ENCODE measurements at places on chromosomes 7 and 10. TPM values are rescaled to one million over a fixed set of nuclear protein-coding genes. Genes with fewer than 3 reads are reported as not detected.

DNA sequence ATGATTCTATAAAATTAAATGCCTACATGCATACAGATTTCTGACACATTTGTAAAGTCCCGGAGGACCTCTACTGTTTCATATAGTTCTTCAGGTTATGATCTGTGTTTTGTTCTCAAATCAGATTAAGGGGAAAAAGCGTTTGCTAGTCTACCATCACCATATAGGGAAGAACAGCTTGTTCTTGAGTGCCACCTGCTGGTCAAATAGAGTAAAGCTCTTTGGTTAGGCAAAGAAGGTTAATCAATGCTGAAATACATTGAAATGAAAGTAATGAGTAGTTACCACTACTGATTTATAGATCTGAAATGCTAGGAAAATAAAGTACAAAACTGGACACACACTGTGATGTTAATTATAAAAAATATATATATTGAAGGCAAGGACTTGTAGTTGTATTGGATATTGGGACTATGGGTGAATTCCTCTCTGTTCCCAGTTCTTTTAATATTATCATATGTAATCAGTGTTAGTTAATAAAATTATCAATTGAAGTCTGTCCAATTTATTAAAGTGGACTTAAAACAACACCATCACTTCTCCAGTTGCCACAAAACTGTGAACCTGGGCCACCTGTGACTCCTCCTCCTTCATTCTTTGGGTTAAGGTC, 72.6 kb upstream of the PDLIM1 start:
- peak; percentile 68 for DNase-seq

The BICC1 gene
- total RNA-seq: 10.3 TPM

DNA sequence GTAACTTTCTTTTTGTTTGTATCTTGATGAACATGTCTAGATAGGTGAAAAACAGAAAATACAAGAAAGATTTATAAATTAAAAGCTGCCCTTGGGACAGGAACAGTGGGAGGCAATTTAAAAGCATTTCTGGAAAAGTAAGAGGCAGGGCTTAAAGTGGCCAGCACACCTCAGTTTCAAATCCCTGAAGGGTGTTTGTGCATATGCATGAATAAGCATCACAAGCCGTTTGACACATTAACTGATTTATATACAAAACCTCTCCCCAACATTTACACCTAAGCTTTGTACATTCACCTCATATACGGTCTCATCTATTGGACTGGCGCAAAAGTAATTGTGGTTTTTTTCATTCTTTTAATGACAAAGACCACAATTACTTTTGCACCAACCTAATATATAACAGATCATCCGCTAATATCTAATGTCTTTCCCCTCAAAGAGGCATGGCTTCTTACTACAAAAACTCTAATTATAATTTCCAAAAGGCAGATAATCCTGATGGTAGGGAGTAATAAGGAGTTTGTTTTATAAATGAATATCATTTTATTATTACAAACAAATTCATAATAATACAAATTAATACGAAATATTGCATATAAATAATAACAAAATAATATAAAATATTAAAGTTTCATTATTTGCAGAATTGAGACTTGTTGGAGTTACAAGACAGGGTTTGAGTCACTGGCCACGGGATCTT, 48.3 kb downstream of the LRGUK start:
- no peak for DNase-seq

DNA sequence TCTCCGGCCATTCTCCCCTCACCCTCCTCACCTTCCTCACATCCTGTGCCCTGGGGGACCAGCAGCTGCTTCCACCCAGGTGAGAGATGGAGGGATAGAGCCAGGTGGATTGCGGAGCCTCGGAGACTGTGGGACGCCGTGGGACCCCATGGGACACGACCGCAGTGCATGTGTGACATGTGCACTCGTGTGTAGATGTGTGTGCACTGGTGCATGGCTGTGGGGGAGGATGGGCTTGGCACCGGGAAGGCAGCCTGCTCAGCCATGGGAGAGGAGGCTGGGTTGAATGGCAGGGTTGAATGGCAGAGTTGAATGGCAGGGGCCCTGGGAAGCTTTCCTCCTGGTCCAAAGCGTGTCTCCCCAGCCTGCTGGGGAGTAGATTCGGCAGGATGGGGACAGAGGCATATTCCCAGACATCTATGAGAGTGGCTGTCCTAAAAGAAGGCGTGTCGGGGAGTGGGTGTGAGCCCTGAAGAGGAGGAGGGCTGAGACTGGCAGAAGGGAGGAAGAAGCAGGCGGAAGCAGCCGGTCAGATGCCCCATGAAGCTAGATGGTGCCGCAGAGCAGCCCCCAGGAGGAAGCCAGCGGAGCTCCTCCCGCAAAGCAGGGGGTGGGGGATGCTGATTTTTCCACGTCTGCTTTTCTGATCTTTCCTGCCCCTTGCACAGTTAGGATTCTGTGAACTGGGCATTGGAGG, 815 bp downstream of the GIMAP8 start:
- DNase-seq: no peak

The SYT15B gene
- not detected for total RNA-seq

GRCh38 chr10:13518076-13518692, 10.6 kb downstream of the BEND7 start:
- DNase-seq: no peak

The IRF5 gene
- total RNA-seq: 0.26 TPM

The PTF1A gene
- total RNA-seq: not detected

The FGFBP3 gene
- total RNA-seq: 0.42 TPM

GRCh38 chr7:4144811-4145510, 537.1 kb upstream of the FOXK1 start:
- no peak for DNase-seq

GRCh38 chr7:47967123-47967522, 12.3 kb downstream of the HUS1 start:
- no peak for DNase-seq

- no peak for DNase-seq
These were observed 447.3 kb downstream of the KCNMA1 start for GRCh38 chr10:77190291-77190690.

DNA sequence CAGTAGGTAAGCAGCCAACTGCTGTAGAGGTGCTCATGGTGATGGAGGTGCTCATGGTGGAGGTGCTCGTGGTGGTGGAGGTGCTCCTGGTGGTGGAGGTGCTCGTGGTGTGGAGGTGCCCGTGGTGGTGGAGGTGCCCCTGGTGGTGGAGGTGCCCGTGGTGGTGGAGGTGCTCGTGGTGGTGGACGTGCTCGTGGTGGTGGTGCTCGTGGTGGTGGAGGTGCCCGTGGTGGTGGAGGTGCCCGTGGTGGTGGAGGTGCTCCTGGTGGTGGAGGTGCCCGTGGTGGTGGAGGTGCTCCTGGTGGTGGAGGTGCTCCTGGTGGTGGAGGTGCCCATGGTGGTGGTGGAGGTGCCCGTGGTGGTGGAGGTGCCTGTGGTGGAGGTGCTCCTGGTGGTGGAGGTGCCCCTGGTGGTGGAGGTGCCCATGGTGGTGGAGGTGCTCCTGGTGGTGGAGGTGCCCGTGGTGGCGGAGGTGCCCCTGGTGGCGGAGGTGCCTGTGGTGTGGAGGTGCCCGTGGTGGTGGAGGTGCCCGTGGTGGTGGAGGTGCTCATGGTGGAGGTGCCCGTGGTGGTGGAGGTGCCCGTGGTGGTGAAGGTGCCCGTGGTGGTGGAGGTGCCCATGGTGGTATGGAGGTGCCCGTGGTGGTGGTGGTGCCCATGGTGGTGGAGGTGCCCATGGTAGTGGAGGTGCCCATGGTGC, 517.3 kb downstream of the PTPRN2 start:
- DNase-seq: no peak

GRCh38 chr7:149104749-149105148, 14.2 kb upstream of the ZNF786 start:
- DNase-seq: no peak

DNA sequence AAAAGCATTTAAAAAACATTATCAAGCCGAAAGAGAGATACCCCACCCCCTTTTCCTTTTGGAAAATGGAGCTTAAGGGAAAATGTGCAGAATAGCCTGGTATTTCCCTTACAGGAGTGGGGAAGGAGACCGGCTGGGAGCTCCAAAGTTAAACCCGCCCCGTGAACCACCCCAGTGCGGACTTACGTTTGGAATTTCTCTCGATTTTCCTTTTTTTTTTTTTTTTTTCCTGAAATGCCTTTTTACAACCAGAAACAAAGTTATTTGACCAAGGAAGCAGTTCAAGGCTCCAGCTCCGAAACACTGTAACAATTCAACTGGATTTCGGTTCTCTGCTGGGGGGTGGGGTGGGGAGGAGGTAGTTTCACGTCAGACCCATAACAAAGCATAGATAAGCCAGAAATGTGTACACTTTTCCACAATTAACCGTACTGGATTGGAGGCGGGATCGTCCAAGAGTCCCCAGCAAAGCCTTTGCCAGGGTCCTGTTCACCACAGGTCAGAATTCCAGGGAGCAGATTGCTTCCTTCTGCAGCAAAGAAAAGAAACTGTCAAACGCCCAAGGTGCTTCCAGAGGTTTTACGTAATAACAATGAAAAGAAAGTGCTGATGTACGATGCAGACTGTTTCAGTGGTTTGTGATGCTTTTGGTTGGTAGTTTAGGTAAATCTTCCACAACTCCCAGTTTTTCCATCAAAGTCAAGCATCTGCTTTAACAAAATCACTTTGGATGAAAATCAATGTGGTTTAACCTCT, 6.7 kb downstream of the SKIDA1 start:
- DNase-seq: peak; percentile 2

DNA sequence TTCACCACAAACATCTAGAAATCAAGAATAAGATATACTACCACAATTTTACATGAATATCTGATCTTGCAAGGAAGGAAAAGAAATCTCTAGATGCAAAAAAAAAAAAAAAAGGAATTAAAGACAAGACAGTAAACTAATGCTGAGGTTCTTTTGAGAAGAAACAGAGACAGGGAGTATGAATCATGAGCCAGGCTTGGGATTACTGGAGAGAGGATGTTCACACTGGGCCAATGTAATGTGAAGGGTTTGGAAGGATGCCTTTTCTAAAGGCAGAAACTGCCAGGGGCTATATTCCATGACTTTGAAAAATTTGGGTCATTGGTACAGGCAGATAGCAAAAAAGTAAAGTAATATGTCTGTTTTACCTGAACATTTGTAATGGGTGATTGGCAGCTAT, 573.0 kb upstream of the IGFBP3 start:
- DNase-seq: peak; percentile 33

The TPST1 gene
- total RNA-seq: 48.2 TPM

DNA sequence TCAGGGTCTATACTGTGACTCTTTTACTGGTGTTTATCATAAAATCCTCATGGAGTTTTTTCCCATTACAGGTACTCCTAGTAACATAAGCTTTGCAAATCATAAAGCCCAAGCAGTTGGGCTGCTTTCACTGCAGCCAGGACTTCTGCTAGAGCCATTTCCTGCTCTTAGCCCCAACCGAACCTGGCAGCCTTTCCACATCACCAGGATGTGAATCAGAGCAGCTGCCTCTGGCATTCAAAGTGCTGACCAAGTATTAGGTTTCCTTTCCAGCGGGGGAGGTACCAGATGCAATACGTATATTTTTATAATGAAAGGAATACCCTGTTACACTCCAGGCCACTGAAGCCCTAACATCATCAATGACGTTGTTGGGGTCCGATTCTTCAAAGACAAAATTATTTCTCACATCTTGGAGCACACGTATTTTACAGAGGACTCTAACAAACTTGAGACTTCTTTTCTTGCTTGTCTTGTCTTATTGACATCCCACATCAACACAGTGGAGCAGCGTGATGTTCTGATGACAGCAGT, 3.6 kb upstream of the HTR5A start:
- DNase-seq: peak; percentile 99

- DNase-seq: no peak
These were observed 65.5 kb downstream of the FAM53B start for GRCh38 chr10:124678557-124679240.

GRCh38 chr7:148645898-148646297, 52.8 kb upstream of the CUL1 start:
- no peak for DNase-seq

- DNase-seq: no peak
These were observed 18.7 kb downstream of the CLIP2 start for GRCh38 chr7:74307738-74308505.

- no peak for DNase-seq
These were observed 129.3 kb downstream of the FAM107B start for GRCh38 chr10:14645239-14645960.

DNA sequence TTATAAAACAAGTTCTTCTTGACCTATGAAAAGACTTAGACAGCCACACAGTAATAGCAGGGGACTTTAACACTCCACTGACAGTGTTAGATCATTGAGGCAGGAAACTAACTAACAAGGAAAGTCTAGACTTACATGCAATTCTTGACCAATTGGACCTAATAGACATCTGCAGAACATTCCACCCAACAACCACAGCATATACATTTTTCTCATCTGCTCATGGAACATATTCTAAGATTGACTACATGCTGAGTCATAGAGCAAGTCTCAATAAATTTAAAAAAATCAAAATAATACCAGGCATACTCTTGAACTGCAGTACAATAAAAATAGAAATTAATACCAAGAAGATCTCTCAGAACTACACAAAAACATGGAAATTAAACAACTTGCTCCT, 219.5 kb upstream of the HPS1 start:
- DNase-seq: no peak

The SPDYE5 gene
- not detected for total RNA-seq

The ADCY1 gene
- 0.62 TPM for total RNA-seq

DNA sequence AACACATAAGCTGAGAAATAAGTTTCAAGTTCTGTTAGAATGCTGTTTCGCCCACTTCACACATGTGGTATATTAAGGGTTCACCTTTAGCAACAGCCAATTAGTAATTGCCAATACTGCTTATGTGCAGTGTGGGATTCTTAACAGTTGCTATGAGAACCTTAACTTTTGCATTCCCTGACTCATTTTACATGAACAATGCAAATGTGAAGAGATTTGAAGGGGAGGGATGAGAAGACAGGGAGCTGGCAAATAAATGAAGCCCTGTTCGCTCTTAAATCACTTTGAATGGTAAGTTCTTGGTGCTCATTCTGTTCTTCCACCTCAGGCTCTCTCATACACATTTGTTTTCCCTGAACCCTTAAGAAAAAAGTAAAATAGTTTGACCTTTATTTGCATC, 82.3 kb downstream of the LRRC4 start:
- no peak for DNase-seq

DNA sequence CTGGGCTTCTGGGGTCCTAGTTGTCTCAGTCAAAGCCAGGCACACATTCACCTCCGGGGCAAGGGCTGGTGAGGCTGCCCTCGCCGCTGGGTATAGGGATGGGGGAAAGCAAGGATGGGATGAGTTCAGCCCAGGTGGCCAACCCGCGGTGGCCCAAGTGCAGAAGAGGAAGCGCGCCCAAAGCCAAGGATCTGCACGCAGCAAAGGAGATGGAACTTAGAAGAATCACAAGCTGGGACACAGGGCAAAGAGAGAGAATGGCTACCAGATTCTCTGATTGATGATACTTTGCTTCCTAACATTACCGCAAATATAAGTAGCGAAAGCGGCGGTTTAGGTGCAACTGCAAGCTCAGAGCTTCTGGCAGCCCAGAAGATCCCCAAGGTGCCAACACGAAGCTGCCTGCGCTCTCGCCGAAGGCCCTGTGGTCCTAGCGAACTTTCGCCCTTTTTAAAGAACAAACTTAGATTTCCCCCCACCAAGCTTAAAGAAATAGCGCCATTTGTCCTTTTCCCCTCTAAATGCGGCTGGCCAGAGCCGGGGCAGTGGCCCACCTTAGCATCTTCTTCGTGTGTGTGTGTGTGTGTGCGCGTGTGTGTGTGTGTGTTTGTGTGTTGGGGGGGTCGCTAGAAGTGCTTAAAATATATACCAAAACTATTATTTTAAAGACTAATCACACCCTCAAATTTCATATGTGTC, 927 bp upstream of the MKX start:
- DNase-seq: no peak

The SMO gene
- 4.3 TPM for total RNA-seq

The CFAP69 gene
- total RNA-seq: 2.5 TPM

GRCh38 chr7:38123494-38123893, 54.6 kb upstream of the STARD3NL start:
- no peak for DNase-seq

All from myocyte (in vitro differentiated cells).